ACHN (cell line): ENCODE measurements at places on chromosomes 7 and 10.

- no peak for DNase-seq
Observed at GRCh38 chr7:56174346-56174874, 58.2 kb upstream of the NUPR2 start.

- DNase-seq = no peak
Observed at GRCh38 chr10:14751921-14752320, 22.8 kb downstream of the FAM107B start.

DNA sequence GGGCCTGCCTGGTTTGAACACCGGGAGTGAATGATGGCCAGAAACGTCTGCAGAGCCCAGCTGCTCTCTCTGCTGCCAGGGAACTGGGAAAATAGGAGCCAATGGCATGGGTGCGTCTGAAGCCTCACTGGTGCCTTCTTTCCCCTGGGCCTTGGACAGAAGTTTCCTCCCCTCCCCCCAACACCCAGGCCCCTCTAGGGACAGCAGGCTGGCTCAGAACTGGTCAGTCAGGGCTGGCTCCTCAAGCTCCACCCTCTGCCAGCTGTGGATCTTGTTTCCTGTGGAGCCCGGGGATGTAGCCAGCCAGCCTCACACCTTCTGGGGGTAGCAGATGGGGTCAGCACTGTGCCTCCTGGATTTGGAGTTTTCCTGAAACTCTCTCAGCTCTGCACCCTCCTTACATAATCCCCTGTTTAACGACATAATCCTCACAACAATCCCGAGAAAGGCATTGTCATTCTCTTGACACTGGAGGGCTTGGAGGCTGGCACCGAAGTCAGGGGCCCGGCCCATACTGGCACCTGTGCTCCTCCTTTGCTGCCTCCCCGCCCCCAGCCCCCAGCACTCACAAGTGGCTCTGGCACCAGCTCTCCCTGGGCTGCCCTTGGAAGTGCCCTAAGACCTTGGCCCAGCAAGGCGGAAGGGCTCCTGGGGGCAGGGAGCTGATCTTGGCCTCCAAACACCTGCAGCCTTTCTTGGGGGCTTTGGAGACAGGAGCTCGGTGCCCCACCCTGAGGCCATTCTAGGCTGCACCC lies 5.7 kb downstream of the LDB3 start:
- DNase-seq = no peak

DNA sequence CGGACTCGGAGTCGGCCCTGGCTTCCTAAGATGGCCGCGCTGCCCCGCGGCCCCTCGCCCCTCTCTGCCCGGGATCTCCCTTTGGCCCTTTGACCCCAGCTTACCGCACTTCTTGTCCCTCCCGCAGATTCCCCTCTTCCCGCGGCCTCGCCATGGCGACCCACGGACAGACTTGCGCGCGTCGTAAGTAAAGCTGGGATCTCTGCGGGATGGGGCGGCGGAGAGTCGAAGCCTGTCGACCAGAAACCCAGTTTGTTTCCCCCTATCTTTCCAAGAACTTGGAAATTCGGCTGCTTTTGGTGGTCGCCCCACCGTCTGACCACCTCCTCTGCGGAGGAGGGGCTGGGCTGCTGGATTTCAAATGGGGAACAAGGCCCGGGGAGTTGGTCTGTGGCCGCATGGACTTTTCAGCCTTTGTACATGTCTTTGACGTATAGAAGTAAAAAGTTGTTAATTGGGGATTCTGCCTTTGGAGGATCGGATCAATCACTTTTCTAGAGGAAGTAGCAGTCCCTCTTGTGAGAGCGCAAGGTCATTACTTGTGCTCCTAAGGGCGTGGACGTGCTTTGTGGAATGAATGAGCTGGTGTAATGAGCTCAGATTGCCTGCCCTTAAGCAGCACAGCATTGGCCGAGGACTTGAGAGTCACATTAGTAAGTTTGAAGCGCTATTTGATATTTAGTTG lies 553 bp downstream of the VDAC2 start:
- peak; percentile 62 for DNase-seq

- DNase-seq = no peak
Observed at GRCh38 chr7:16989811-16990413, 108.1 kb upstream of the AGR3 start.

DNA sequence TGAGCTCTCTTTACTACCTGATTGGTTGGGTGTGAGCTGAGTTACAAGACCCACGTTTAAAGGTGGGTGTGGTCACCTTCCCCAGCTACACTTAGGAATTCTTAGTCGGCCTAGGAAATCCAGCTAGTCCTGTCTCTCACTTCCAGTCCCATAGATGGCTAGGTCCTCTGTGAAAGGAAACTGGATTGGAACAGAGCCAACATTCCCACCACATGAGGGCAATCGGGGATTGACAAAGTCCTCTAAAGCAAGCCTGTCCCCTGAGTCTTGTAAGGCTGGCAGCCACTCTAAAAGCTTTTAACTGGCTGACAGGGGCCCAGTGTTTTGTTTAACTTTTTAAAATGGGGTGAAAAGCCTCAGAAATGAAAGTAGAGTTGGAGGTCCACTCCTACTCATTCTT lies 15.1 kb upstream of the CROT start:
- DNase-seq = no peak

DNA sequence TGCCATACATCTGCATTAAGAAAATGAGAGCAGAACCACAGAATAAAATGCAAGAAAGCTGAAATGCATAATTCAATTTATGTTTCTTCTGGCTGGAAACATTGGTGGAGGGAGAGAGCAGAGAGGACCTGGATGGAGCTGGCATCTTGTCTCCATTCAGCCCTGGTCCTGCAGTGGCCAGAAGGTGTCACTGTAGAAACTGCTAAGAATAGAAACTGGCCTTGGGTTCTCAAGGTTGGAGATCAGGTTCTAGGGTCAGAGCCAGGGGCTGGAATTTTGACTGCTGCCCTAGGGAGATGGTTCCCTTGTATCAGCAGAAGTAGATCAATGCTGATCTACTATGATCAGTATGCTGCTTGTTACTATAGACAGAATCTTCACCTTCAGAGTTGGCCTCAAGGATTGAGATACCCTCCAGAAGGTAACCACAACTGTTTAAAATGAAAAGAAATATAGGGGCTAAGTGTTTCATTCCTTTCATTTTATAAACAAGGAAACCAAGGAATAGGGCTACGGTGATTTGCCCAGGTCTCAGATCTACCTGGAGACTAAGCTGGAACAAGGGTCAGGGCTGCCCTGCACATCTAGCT lies 13.1 kb downstream of the TAS2R41 start:
- DNase-seq = peak; percentile 51

DNA sequence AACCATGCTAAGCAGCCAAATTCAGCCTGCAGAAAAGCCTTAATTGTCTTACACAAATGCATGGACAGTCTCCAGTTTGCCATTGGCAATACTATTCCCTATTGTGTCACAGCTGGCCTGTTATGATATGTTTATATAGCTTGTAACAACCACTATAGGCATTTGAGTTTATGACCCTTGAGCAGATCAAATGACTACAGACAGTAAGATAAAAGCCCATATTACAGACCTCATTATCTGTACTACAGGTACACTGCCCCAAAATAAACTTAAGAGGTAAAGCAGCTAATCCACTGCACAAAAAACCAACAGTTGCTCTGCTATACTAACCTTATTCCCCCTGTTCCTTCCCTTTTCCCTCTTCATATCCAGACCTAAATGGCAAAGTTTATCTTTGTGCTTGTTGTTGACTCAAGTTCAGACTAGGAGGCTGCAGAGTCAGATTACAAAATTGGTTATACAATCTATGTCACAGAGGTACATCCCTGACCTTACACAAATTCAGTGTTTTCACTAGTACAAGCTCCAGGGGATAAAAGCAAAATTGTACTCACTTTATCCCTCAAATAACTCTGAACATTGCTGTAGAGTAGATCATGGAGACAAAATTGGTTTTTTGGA lies 218.4 kb downstream of the GRM8 start:
- DNase-seq = no peak

GRCh38 chr7:113710310-113711096 lies 208.3 kb downstream of the PPP1R3A start:
- DNase-seq = peak; percentile 89

- no peak for DNase-seq
Observed at GRCh38 chr10:95565336-95565735, 4.2 kb upstream of the SORBS1 start.

DNA sequence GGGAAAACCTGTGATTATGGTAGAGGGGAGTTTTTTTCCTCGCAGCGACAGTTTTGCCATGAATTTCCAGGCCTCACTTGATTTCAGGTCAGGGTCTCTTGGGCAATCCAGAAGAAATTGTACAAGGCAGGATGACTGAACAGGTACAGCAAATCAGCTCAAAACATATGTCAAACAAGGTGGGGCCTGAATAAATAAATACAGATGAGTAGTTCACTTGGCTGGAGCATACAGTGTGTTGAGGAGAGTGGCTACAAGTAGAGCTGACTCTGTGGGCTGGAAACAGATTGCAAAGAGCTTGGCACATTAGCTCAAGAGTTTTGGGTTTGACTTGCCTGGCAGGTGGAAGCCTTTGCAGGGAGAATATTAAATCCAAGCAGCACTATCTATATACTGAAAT lies 15.0 kb downstream of the GIMAP8 start:
- no peak for DNase-seq

- DNase-seq = no peak
Observed at GRCh38 chr7:130232209-130232608, 24.5 kb downstream of the SSMEM1 start.

- DNase-seq = no peak
Observed at GRCh38 chr10:78863140-78863905, 205.4 kb upstream of the ZMIZ1 start.

DNA sequence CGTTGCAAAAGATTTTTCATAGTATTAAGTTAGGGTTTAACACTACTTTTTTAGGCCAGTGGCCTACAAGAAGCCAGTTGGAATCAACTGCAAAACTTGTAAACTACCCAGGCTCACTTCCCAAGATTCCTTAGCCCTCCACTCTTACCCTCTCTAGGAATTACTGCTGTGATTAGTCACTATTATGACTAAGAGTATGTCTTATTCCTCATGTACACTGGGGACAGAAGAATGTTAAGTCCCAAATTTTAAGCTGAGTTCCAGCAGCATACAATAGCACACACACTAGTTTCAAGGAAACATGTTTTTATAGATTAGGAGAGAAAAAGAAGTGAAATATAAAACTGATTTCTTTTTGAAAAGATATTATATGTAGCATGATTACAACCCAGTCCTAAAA lies 42.8 kb downstream of the FBXL13 start:
- no peak for DNase-seq

GRCh38 chr10:102988404-102989314 lies 70.6 kb downstream of the CNNM2 start:
- no peak for DNase-seq

DNA sequence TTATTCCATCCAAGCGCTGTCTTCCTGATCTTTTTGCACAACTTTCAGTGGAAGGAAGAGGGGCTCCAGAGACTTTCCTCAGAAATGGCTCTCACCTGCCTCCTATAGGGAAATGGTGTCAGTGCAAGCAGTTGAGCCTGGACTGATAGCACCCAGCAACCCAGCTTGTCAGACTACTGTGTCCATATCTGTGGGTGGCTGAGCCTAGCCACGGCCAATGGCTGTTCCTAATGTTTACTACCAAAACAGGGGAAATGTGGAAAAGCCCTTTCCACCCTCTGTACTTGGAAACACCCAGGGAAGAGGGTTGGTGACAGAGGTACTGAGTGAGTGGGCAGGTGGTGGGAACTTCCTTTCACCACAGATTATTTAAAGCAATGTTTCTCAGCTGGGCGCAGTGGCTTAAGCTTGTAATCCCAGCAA lies 4.3 kb upstream of the YKT6 start:
- DNase-seq = peak; percentile 77

DNA sequence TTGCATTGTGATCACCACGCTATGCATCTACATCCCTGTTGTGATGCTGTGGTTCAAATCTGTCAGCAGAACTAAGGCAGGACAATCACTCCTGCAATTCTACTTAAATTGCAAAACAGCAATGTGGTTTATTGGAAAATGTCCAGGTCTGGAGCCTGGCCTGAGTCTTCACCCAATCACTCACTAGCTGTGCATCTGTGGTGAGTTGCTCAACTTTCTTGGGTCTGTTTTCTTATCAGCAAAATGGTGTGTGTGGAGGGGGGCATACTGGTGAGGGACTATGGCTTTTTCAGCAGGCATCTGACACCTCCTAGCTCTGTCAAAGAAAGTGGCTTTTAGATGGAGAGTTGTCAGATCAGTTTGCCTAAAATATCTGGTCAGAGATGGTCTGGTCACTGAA lies 108.3 kb upstream of the FEZF1 start:
- DNase-seq = no peak

DNA sequence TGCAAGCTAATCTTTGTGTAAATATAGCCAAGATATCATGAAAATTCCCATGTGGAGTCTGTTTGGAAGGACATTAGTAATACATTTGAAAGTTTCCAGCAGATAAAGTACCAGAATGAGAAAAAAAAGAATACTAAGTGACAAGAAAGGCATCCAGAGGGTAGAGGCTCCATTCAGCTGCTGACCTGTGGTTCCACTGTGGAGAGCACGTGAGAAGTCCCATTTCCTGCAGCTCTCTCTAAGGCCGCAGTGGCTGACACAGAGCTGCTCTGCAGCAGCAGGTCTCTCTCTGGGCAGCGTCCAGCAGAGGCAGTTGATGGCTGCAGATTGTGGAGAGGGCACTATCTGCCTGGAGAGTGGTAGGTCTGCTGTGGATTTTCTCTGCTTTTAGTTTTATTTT lies 100.1 kb upstream of the TMEM72 start:
- DNase-seq = no peak

DNA sequence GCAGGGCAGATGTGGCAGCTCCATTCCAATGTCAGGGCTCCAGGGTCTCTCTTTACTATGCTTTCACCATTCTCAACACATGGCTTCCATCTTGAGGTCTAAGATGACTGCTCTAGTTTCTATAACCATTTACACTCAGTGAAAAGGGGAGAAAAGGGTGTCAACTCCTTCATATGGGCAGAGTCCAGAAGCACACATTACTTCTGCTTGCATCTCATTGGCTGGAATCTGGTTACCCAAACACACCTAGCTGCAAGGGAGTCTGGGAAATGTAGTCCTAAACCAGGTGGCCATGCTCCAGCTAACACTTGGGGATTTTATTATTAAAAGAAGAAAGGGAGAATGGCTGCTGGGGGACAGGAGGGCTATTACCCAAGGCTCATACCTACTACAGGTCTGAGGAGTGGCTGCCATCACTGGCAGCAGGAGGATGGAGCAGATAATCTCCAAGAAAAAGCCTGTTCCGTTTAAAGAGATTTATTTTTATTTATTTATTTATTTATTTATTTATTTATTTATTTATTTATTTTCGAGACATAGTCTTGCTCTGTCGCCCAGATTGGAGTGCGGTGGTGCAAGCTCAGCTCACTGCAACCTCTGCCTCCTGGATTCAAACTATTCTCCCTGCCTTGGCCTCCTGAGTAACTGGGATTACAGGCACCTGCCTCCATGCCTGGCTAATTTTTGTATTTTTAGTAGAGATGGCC lies 29.1 kb upstream of the LBX1 start:
- no peak for DNase-seq

- DNase-seq = no peak
Observed at GRCh38 chr10:113518816-113519591, 33.8 kb upstream of the HABP2 start.

DNA sequence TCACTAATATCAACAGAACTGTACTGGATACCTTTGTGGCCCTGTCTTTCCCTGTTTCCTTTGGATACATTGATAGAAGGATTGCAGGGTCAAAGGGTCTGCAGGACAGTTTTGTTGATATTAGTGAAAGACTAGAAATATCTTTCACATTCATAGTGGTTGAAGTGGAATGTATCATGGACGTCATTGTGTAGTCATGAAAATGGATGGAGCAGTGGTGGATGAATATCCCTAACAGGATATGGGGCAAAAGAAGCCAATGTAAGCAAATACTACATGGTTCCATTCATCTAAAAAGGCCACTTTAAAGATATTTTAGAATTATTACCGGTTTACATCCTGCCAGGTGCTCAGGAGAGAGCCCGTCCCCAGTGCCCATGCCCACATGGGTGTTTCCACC lies 23.8 kb downstream of the PALD1 start:
- DNase-seq = no peak
